ENCODE measurements at places on chromosomes 16 and 17.

- DNase-seq: peak; percentile 3
These were observed 23.2 kb upstream of the PHB1 start for GRCh38 chr17:49437696-49438435.

- no peak for DNase-seq
These were observed 11.5 kb downstream of the DYNLRB2 start for GRCh38 chr16:80552277-80552676.

GRCh38 chr16:30633526-30633925, 17.2 kb upstream of the PRR14 start:
- no peak for DNase-seq

DNA sequence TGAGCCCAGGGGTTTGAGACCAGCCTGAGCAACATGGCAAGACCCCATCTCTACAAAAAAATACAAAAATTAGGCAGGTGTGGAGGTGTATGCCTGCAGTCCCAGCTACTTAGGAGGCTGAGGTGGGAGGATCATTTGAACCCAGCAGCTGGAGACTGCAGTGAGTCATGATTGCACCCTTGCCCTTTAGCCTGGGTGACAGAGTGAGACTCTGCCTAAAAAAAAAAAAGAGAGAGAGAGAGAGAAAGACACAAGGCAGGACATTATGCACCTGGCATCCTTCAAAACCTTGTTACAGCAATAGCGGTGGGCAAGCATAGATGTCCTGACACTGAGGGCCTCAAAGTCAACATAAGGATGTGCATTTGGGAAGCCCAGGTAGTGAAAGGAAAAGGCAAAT, 19.9 kb upstream of the SIAH1 start:
- DNase-seq: no peak

GRCh38 chr16:72475688-72476087, 303.7 kb upstream of the PMFBP1 start:
- DNase-seq: no peak

- no peak for DNase-seq
These were observed 56.6 kb upstream of the RBBP6 start for GRCh38 chr16:24482681-24483202.

DNA sequence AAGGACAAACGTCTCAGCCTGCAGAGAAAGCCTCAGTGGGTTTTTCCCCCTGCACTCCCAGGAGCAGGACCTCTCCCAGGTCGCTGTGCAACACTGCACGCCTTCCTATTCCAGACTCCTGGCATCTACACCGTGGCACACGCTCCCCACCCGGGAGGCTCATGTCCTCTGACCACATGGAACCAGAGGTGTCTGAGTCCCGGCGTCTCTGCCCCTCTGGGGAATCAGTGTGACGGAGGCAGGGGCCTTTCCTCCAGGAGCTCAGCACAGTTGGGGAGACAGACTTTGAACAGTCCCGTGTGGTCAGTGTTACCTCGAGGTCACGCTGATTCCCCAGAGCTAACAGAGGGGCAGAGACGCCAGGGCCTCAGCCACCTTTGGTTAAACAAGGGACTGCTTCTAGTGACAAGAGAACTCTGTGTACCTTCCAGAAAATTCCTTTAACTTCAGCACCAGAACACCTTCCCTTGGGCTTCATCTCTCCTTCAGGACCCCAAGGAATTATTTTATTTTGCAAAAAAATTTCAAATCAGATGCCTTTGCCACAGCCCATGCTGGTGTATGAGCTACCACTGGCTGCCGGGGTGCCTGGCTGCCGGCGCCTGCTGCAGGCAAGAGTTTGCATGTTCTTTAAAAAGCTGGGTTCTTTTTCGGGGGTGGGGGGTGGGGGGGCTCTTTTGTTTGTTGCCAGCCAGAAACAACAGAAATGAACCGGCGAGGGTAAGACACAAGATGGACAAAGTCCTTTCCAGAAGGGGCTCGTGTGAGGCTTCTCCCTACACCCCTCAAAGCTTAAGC, 6.6 kb downstream of the CANT1 start:
- DNase-seq: no peak

- no peak for DNase-seq
These were observed 29.1 kb downstream of the RPTOR start for GRCh38 chr17:80573701-80574100.

- no peak for DNase-seq
These were observed 267.9 kb upstream of the CCL2 start for GRCh38 chr17:33987162-33987561.

DNA sequence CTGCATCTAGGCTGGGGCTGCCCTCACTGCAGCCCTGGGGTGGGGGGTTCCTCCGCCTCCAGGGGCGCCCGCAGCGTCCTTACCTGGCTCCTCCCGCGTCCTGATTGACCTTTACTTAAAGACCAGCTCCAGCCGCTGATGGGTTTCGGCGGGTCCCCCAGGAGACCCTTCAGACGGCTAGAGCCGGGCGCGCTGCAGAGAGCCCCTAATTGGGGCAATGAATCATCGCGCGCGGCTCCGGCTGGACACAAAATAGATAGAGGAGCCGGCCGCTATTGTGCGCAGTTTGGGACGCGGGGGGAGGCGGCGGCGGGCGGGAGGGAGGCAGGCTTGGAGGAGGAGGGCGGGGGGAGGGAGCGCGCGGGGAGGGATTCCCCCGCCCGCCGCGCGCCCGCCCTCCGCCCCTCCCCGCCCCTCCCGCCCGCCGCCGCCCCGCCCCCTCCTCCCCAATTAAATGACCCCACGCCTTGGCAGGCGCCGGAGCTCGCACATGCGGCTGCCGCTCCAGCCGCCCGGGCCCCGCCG, 56.5 kb upstream of the CIBAR2 start:
- peak; percentile 99 for DNase-seq

GRCh38 chr17:28405632-28406472, at the start of gene SLC46A1:
Gene SLC46A1, minus strand, starts transcription at chr17:28406212. Its CDS starts 98 bp downstream, at chr17:28406114.
- DNase-seq: peak; percentile 84

GRCh38 chr17:65749479-65749878, 188.0 kb upstream of the AXIN2 start:
- DNase-seq: no peak

- DNase-seq: no peak
These were observed 9.7 kb upstream of the CLEC18A start for GRCh38 chr16:69941251-69942098.

DNA sequence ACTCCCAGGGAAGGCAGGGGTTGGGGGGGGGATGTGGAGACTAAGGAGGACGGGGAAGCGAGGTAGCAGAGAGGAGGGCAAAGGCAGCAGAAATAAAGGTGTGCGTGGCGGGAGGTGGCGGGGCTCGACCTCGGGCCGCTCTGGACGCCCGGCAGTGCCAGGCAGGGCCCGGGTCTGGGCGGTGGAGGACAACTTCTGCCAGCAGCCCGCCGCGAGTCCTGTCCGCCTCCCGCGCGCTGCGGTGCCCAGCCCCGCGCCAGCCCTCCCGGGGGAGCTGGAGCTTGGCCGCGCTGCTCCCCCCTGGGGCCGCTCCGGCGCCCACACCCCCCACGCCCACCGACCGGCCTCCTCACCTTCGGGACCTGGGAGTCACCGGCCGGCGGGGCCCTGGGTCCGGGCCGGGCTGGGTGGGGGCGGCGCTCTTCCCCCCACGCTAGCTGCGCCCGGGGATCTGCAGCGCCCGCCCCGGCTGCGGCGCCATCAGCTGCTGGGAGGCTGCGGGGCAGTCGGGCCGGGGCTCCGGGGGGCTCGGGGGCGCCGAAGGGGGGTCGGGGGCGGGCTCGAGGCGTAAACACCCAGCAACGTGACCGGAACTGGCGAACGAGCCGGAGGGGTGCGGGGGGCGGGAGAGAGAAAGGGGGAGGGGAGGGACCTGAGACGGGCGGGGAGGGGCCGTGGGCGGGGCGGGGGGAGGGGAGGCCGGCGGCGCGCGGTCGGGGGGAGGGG, at the start of gene CCDC92B:
Gene CCDC92B (minus strand): TSS at position 595 of the 726 bp plus-strand sequence. CDS start 14,507 bp downstream, outside the sequence.
- DNase-seq: no peak

DNA sequence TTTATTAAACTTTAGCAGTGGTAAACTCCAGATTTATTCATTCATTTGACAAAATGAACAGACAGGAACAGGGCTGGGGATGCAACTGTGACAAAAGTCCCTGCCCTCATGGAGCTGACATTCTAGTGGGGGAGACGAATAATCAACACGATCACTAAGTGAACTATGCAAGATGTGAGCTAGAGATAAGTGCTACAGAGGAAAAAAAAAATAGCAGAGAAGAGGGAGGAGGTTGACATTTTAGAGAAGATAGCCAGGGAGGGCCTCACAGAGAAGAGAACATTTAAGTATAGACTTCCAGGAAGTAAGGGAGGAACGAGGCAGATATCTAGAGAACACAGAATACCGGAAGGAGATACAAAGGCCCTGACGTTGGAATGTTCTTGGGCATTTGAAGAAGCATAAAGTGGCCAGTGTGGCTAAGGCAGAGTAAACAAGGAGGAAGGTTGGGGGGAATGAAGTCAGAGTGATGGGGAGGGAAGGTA, 17.9 kb upstream of the AP1G1 start:
- DNase-seq: no peak

GRCh38 chr16:87125206-87126155, 191.7 kb downstream of the C16orf95 start:
- DNase-seq: no peak

GRCh38 chr17:21094298-21094704, 32.5 kb upstream of the DHRS7B start:
- no peak for DNase-seq

DNA sequence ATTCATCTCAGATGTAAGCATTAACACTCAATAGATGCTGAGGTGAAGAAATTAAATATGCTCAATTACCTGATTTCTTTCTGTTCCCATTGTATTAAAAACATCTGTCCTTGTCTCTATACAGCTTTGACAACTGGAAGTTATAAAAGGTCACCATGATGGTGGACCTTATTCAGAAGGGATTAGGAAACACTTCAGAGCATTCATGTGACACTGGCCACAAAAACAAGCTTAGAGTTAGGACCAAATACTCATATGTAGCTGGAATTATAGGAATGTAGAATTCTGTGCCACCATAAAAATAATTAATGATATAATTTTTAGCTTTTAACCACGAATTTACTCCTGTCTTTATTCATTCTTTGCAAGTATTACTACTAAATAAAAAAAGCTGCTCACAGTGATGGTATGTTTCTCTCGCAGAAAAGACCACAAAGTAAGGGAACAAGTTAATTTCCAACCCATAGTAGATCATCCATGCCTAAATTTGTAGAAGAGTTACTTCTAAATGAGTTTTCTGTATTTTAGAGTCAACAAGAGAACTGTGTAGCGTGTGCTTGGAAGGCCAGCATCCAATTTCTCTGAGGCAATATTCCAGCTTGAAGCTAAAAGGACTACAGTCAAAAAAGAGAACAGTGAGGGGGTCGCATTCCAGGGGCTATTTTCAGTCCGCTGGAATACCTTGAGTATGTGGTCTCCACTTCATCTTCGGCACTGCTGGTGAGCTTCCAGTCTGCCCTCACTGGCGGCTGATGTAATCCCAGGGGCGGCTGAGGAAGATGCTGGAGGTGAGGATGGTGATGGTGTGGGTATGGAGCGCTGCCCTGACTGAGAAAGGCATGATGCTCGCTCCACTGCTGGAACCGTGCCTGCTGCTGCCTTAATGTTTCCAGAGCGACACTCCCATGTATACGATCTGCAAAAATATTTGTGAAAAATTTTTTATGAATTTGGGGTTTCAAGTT, 63.7 kb downstream of the CACNG1 start:
- DNase-seq: no peak

DNA sequence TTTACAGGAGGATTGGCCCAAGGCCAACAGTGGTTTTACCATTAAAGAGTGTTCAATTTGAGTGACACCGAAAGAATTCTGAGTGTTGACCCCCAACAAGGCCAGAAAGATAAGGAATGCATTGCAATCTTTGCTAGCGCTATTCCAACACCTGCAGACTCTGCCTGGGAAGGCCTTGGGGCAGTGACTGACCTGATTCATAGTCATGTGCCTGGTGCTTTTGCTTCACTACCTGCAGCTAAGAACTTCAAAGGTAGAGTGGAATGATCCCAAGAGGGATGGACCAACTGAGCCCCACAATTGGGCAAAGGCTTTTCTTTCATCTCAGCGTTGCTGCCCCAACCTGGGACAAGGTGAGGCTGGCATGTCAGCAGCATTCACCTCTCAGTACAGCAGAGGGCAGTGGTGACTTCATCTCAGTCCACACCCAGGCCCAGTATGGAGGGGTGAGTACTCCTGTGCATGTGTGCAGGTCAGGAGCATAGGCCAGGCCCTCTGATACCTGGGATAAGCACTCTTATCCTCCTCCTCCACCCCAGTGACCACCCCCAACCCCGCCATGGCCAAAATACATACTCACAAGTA, 149.6 kb upstream of the GNAO1 start:
- DNase-seq: no peak

GRCh38 chr16:72560617-72561016, 388.7 kb upstream of the PMFBP1 start:
- no peak for DNase-seq

DNA sequence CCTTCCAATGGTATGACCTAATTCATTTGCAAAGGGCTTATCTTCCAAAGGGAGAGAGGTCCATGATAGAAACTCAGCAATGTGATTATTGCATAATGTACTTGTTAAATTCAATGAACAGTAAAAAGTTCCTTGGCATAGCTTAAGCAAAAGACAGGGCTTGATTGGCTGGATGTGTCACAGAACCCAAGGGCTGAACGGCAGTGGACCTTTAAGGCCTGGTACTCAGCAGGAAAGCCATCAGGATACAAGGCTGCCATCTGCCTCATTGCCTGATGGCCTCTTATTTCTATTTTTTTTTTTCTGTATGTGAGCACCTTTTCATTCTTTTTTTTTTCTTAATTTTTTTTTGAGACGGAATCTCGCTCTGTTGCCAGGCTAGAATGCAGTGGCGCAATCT, 208.9 kb upstream of the WSCD1 start:
- no peak for DNase-seq

DNA sequence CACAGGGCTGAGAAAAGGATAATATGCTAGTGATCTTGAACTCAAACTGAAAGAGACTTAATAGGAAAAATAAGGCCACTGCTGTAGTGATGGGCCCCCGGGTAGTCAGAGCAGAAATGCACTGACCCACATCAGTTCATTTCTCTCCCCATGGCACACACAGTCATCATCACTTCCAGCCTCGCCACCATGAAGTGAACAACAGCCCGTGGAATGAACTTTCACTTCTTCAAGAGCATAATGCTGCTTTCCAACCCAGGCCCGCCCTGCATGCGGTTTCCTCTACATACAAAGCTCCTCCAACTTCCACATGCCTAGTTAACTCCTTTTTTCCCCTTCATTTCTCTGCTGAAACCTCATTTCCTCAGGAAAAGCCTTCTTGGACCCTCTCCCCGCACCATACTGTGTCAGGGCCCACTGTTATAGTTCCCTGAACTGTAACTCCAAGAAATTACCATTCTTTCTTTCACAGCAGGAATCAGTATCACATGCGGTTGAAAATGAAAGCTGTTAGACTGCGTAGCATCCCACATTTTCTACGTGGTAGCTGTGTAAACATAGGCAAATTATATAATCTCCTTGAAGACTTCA, 65.8 kb upstream of the SMIM36 start:
- no peak for DNase-seq
